ENCODE measurements at places on chromosomes 12 and 14. TPM values are rescaled to one million over a fixed set of nuclear protein-coding genes. Genes with fewer than 3 reads are reported as not detected.

DNA sequence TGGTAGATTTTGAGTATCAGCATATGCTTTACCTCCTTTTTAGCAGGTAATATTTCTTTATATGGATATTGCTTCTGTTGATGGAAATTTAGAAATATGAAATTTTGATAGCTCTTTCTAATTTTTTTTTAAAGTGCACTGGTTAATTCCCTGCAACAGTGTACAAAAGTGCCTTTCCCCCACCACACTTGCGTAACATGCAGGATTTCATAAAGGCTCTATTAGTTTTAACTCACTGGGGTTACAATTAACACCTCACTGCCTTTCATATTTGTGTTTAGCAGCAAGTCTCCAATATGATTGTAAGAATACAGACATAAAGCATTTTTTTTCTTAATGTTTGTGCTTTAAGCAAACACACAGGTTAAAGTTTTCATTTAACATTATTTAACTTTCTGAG, 25.6 kb downstream of the MNAT1 start:
- no peak for DNase-seq

DNA sequence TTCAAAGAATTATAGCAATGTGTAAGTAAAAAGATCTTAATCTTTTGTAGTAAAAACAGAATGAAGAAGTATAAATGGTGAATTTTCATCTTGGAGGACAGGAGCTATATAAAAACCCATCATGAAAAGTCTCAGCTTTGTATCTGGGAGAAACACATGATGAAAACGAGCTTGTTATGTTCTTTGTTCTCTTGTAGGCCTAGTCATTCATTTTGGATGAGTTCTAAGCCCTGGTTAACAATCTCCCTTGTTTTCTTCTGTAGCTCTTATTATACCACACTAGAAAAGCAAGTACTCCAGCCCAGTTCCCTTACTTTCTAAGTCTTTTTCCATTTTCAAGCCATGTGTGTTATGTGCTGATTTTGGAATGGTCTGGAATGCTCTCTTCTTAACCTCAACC, 463.5 kb upstream of the RGS6 start:
- DNase-seq: no peak

NTS gene
- 0.20 TPM for total RNA-seq

DNA sequence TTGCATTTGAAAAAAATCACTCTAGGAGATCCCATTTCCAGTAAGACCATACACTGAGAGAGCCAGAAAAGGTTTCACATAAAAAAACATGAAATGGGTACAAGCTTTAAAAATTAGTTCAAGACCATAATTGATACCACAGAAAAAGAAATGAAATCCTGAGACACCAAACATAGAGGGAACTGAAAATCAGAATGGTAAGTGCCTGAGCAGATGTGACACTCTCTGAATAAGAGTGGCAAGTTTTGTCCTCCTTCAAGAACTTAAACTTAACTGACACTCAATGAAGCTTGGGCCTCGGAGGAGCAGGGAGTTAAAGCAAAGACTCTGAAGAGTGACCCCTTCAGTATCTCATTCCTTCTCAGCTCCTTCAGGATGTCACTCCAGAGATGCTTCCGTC, 23.2 kb upstream of the PTGDR start:
- no peak for DNase-seq

ANKRD33 gene
- not detected for total RNA-seq

MANSC4 gene
- not detected for total RNA-seq

- DNase-seq: no peak
These were observed 225.4 kb downstream of the BTG1 start for GRCh38 chr12:91920276-91920675.

GRCh38 chr12:131454418-131455217, 256.3 kb upstream of the SFSWAP start:
- no peak for DNase-seq

DNA sequence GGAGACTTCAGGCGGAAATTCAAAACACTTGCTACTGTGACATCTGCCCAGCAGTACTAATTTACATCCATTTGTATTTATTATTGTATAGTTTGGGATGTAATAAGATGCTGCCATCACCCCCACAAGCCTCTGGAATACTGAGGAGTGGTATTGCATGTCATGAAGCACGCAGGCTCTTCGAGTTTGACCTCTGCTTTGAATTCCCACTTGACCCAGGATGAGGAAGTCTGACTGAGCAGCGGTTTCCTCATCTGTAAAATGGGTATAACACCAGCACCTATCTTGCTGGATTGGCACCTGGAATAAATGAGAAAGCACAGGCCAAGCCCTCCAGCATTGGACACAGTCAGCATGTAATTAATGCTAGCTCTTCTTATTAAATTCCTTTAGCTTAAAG, 116.0 kb upstream of the DIO3 start:
- DNase-seq: no peak

DNA sequence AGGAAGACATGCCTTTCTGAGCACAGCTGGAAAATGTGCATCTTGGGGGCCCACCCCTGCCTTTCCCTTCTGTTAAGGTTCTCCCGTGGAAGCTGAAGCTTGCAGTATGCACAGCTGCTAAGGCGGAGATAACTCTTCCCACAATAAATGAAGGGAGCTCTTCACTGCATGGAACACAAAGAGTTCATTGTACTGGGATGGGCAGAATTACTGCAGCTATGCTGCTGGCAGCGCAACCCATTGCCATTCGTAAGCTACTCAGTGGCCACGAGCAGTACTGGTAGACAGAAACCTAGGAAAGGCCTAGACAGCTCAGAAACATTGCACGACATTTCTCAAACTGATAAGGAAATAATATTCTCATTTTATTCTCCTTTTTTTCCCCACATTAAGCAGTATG, 310.2 kb downstream of the MDGA2 start:
- no peak for DNase-seq

GRCh38 chr14:22848351-22849164, 12.2 kb downstream of the MMP14 start:
- DNase-seq: no peak

- no peak for DNase-seq
These were observed 62.5 kb downstream of the BICDL1 start for GRCh38 chr12:120051535-120051934.

DNA sequence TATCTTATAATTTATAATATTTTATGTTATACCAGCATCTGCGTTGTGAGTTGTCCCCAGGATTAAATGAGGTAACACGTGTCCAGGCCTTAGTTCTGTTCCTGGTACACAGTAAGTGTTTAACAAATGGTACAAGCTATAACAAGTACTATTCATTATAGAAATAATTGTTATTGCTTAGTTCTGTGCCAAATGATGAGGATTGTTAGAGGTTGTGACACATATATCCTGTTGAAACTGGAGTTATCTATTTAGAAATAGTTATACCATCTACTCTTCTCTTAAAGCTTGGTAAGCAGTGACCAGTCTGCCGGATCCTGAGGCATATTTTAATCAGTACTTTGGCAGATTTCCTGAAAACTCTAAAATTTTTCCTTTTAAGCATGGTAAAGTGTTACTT, 1066.5 kb downstream of the TMTC2 start:
- DNase-seq: no peak

SLC38A4 gene
- total RNA-seq: 518 TPM

DNA sequence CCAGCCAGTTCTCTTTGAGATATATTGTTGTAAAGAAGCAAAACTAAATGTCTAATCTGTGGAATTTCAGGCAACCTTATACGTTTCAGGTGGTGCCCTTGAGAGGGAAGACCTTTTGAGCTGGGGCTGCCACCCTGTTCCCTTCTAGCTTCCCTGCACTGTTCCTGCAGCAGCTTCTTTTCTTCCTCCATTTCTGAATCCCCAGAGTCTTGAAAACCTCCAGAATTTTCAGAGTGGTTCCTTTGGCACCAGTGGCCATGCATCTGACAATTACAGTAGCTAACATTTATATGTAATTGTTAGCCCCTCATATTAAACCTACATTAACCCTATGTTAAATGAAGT, 271.3 kb downstream of the ZFP36L1 start:
- DNase-seq: peak; percentile 24

NOVA1 gene
- total RNA-seq: 0.25 TPM

C12orf60 gene
- 0.33 TPM for total RNA-seq

LIN52 gene
- total RNA-seq: 5.6 TPM

DNA sequence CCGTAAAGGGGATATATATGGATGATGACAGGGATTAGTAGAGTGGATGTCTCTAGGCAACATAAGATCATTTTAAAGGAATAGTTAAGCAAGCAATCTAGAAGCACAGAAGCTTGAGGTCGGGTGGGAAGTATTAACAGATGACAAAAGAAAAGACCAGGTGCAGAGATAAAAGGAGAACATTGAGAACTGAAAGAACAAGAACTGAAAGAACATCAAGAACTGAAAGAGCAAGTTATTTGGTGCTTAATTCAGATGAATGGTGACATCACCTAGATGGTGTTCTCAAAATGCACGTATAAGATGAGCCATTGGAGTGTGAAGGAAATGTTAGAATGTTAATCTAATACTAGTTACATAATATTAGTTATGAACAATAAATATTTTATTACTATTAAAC, 224.0 kb upstream of the PDE3A start:
- DNase-seq: no peak

CACNA1C gene
- 0.83 TPM for total RNA-seq

- DNase-seq: no peak
These were observed 13.8 kb downstream of the CLBA1 start for GRCh38 chr14:104999361-104999760.

RND1 gene
- total RNA-seq: 32.0 TPM

- no peak for DNase-seq
These were observed 1325.1 kb downstream of the SLC16A7 start for GRCh38 chr12:60920841-60921495.

GRCh38 chr12:56720731-56721151, 4.4 kb downstream of the NACA start:
- peak; percentile 41 for DNase-seq

- no peak for DNase-seq
These were observed 141.0 kb downstream of the PTPN11 start for GRCh38 chr12:112559784-112560183.

TAS2R14 gene
- total RNA-seq: 0.73 TPM

DNA sequence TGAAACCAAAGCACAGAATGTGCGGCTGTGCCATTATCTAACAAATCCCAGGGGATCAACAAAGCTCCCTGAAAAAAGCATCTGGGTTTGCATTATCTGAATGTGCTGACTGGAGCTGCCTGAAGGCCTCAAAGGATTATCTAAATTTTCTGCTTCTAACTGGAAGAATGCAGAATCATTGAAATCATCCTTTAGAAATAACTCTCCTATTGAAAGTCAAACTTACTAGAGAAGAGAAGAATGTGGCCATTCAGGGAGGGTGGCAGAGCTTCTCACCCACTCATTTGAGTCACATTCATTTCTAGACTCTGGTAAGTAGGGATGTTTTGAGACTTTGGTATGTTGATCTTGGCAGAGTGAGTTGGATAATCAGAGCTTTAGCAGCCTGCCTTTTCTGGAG, 220.6 kb upstream of the RGS6 start:
- no peak for DNase-seq

DNA sequence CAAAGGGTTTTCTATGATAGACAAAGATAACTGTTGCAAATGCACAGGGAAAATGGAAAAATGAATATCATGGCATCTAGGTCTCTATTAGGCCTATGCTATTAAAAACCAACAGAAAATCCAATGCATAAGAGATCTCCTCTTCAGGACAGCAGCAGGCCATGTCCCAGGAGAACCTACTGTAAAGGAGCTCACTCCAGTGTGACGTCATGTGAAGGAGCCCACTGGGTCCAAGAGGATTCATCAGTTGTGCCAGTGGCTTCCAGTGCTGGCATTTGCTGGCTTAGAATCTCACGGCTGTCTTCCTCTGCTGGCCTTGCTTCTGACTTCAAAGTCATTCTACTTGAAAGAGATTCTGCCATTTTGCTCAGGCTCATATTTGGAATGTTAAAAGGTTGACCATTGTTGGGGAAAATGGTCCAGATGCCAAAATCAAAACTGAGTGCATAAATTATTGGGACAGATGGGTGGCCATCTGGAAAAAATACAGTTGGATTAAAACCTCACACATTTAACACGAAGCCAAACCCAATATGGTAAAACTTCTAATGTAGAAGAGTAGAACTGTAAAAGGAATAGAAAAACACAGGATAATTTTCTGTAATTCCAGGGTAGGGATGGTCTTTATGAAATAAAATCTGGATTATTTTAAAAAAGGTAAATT, 75.4 kb upstream of the ARID2 start:
- DNase-seq: no peak

SIX1 gene
- not detected for total RNA-seq

DNA sequence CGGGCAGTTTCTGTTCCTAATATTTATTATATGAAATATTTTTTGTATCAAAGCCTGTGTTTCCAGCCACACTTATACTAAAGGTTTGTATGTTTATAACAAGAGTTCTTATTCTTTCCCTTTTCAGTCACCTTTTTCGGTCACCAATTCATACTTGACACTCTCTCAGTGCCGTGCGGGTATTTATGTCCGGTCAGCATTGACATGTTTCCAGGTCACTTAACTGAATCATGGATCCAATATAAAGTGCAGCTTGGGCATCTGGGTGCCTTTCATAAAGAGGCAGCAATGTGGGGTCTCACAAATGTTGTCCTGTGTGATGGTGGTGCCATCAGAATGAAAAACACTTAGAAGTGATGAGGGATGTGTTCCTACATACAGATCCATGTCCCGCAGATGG, 141.3 kb downstream of the ERC1 start:
- DNase-seq: no peak

DNA sequence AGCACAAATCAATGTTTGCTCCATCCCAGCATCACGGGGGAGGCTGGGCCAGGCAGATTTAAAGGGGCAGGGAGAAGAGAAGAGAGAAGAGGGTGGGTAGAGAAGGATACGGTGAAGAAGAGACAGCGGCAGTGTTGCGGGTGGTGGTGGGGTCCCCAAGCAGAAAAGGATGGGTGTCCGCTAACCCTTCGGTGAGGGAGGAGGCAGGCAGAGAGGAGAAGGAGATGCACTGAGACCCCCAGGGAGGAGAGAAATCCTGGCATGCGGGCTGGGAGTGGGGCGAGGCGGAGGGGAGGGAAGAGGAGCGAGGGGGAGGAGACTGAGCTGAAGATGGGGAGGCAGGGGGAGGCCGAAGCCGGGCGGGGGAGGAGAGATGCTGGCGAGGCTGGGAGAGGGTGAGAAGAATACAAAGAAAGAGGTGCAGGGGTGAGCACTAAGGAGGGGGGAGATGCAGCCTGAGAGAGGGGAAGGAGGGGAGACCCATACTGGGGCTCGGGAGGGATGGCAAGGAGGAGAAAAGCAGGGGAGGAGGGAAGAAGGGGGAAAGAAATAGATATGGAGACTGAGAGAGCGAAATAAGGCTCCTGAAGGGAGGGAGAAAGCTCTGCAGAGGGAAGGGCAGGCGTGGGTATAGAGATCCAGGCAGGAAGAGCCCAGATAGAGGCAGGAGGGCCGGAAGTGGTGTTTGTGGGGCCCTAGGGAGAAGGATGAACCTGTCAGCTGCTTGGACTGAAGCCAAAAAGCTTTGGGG, at the start of gene JPH4:
TSS of gene JPH4 (minus strand) at position 231 of the 751 bp plus-strand sequence. CDS start 1,337 bp downstream, outside the sequence.
- peak; percentile 28 for DNase-seq

OR6C2 gene
- not detected for total RNA-seq

- DNase-seq: no peak
These were observed 118.7 kb downstream of the BRMS1L start for GRCh38 chr14:35944847-35945246.

DNA sequence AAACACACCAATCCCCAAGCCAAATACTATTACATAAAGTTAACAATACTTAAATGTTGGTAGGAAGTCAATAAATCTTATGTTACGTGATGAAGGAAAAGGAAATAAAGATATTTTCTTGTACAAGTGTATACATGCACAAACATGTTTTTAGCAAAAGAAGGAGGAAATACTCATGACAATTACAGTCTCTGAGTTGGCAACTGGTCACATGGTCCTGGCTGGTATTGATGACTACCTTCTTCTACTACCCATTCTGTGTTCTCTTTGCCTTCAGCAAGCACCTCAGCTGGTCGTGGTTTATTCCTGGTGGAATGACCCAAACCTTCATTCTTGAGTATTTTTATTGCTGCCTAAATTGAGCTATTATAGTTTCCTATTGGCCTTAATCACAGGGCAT, 84.8 kb downstream of the PLBD1 start:
- no peak for DNase-seq

Measured in left lobe of liver (tissue), 2 donors.